ENCODE measurements at places on chromosomes 4 and X.

DNA sequence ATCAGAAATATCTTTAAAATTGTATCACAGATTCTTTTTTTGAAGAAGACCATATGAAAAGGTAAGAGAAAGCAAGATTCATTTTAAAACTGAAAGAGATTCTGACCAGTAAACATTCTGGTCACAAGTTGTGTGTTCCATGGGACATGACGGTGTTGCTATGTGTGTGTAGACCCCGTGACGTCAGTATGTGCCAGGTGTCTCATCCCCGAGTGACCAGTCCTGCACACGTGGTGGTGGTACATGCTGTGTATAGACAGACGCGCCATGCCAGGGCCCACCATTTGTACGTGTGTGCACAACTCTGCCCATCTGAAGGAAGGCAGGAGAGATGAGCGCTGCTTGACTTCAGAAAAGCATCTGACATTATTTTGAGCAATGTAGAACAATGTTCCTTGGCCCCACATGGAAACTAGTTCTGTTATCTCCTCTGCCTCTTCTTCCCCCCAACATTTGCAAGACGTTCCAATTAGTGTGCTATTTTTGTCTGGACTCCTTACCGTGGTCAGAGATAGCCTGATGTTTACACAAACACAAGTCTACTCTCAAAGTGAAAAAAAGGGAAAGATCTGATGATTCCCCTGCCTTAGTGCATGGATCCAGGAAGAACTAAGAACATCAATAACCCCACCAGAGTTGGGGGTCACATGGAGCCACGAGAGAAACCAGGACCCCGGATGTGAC lies 51.2 kb downstream of the IRF2 start:
- no peak for DNase-seq

GRCh38 chr4:138087066-138087719 lies 155.0 kb downstream of the SLC7A11 start:
- DNase-seq = no peak

GRCh38 chrX:30822068-30822681 lies 66.9 kb downstream of the TAB3 start:
- no peak for DNase-seq

DNA sequence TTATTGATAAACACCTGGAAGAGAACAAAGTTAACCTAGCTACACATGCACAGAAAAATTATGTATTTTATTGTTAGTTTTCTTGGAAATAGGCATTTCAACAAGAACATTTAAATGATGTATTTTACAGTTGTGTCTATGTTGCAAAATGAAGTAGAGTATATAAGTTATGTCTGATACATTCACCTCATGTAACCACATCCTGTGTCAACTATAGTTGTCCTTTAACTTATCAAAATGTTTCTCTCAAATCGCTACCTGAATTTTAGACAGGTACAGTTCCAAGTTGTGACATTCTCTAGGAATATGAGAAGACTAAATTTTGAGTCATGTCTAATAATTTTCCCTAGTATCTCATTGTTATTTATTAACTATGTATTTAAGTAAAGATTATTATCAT lies 27.2 kb upstream of the TNIP3 start:
- DNase-seq = no peak

GRCh38 chr4:76090241-76090691 lies 15.8 kb downstream of the ART3 start:
- DNase-seq = no peak

DNA sequence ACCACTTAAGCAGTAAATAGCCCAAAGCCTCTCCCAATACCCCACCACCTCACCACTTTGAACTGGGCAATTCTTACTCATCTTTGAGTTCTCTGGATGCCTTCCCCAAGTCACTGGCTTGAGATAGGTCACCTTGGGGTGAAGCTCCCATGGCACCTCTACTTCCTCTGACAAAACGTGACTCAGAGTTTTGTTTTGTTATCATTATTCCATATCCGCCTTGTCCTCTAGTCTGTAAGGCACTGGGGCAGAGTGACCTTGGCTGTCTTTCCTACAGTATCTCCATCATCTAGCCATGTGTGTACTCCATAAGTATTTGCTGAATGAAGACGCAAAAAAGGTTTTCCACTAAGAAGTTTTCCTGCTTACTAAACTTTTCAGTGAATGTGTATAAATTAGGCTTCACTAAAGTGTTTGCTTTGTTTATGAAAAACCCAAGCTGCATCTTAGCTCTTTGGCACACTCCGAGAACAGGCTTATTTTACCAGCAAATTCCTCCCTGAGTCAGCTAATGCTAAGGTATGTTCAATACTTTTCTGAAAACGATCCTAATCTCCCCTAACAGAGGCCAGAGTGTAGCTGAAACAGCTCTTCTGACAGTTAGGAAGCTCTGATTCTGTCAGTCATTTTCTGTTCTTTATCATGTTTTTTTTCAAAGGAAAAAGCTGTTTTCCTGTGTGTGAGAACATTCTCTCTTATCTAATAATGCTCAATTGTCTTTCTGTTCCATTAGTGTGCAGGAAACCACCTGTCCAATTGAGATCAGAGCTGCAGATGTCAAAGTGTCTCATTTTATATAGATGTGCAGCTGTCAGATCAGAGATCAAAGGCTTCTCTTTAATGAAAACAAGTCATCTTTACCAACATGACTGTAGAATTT lies 30.2 kb upstream of the TSPAN5 start:
- DNase-seq = no peak

- DNase-seq = no peak
Measured at GRCh38 chrX:104270916-104271512, 16.3 kb upstream of the ESX1 start.

GRCh38 chrX:118347131-118347530 lies 1.2 kb downstream of the WDR44 start:
- DNase-seq = no peak

DNA sequence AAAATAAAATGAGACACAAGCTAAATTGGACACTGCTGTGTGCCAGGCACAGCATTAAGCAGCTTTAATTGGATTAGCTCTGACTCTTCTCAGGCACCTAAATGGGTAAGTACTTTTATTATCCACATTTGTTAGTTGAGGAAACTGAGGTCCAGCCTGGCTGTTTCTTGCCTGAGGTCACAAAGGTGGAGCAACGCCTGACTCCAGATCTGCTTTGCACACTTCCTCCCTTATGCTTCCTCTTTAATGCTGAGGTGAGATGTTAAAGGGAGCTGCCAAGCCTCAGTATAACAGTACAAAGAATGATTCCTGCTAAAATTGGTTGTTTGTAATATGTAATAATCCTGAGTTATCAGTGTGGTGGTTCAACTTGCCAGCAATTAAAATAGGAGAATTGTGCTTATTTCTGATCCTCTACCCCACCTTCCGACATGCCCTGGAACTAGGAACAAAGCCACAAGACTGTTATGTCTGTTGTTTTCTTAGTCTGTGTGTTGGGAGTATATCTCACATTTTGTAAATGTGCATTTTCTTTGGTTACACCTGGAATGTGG lies 74.4 kb downstream of the AFF1 start:
- DNase-seq = no peak

GRCh38 chrX:38275615-38276014 lies 51.7 kb downstream of the RPGR start:
- DNase-seq = no peak

DNA sequence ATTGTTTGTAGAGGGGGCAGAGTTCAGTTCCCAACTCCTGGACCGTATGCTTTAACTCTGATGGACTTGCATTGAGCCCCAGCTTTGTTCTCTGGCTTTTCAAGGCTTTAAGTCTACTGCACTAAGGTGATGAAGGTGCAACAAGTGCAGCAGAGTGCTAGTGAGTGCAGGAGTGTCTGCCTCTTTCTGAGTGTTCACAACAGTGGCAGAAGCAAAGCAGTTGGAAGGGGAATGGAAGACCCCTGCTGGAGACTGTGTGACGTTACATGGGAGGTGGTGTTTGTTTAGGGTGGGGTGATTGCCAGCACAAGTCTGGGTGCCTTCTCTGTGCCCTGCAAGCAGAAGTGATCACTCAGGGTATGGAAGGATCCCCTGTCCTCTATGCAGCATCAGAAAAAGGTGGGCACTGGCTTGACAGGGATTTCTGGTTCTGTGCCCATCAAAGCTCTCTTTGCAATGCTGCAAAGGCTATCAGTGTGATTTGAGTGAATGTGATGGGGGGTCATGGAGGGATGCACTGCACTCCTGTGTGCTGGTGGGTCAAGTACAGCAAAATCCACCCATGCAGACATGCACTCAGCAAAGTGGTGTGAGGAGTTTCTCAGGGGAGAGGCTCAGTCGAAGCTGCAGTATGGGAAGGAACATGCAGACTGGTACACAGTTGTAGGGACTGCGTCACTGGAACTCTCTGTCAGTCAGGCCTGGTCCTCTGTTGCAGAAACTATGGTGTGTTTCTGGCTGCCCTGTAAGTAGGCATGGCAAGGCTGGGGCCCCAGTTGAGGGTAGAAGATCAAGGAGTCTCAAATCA lies 70.9 kb upstream of the UGT2B7 start:
- DNase-seq = no peak

DNA sequence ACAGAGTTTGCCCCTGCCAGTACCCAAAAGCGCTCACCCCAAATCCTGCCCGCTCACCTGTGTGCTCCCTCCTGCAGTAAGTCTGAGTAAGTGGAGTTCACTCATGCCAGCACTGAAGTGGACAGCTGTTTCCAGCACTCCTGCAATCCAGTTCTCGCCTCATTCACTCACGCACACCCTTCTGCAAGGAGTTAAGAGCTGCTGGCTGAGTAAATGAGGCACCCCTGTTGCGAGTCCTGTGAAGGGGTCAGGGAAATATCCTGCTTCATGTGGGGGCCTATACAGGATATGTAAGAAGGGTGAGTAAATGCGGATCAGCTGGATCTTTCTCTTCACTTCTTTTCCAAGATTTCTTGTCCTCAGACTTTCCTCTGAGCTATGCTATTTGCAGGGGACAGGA lies 23.5 kb downstream of the CXCL8 start:
- DNase-seq = no peak

GRCh38 chr4:113013751-113014150 lies 35.7 kb upstream of the ANK2 start:
- DNase-seq = no peak

- DNase-seq = no peak
Measured at GRCh38 chr4:38605753-38606586, 58.0 kb upstream of the KLF3 start.

DNA sequence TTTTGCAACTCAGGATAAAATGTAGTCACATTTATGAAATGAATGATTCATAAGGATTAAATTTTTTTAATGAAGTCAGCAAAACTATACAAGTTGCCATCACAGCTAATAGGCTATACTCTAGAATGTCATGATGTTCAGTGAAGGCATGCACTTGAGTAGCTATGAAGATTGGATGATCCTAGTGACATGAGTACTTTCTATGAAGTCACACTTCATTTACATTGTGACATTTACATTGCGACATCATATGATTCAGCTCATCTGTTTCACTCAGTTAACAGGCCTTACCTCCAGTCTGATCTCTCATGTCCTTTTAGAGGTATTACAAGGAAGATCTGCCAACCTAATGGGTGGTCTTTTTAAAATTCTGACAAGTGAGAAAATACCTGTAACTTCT lies 82.7 kb upstream of the FGF13 start:
- no peak for DNase-seq

DNA sequence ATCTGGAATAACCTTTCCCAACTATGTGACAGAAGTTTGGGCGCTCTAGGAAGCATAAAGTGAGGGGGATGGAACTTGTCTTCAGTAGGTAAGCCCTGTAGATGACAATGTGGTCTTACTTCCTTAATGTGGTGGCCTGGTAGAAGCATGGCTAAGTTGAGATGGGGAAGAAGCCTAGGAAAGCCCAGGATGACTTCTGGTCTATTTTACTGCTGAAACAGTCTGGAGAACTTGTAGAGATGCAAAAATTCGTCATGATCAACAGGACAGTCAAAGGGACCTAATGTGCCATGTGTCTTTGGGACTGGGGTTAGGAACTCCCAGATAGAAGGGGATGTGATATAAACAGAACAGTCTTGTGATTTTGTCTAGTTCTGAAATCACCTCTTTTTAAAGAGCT lies 40.8 kb downstream of the CCNG2 start:
- DNase-seq = no peak

DNA sequence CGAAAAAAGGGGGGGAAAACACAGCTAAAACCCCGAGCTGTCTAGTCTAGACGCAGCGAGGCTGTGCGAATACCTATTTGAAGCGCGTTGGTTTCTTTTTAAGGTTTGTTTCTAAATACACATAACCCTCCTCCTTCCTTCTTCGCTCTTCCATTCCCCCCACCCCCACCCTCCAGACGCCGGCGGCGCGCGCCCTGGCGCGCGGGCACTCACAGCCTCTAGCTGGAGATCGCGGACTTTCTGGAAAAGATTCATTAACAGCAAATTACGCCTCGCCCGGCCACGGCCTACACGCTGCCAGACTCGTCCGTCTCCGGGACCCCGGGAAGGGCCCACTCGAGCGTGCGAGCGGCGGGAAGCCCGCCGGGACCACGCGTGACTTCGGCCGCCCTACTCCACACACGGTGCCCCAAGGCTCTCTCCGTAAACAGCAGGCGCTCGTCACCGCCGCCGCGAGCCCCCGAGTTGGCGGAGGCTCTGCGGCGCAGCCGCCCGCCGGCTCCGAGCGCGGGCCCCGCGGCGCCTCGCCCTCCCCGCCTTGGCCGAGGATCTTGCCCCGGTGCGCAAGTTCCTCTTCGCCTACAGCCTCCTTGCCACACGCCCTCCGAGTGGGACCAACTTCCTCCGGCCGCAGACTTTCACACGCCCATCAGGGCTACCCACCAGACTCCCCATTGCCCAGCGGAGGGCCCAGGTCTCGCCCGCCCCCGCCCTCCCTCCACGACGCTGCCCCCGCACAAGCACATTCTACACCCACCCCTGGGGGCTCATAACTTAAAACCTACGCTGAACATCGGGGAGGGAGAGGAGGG lies 2.0 kb downstream of the BCOR start:
- DNase-seq = peak; percentile 73

DNA sequence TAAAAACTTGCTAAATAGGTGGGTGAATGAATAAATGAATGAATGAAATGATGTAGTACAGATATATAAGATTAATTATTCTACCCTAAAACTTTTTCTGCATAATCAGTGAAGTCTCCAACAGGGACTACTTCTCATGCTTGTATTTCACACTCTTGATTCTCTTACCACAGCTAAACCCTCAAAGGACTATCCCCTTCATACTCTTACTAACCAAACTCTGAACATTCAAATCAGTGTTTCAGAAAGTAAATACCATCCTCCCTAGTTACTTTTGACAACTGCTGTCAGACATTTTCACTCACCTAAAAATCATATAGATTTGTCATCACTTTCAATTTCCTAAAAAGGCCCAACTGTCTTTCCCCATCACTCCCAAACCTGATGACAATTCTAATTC lies 234.3 kb upstream of the HHIP start:
- DNase-seq = no peak

DNA sequence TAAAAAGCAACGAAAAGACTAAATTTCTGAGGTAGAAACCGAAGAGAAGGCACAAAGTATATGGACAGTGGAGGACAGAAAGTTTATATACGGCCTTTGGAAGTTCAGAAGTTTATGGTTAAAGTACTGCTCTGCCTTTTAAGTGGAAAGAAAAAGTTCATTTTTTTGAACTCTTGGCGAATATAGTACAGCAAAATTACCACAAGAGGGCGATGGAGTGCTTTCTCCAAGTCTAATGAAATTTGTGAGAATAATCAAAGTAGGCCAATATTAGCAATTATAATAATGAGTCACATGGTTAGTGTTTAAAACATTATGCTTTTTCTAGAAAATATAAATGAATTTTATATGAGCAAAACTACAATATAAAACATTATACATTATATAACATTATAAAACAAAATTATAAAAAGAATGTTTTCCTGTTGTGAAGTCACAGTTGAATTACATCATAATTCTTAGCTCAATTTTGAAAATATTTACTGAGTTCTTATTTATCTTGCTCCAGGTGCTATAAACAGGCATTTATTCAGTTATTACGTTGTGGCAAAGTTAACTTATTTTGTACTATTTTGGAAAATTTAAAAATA lies 136.2 kb upstream of the BMPR1B start:
- DNase-seq = no peak

GRCh38 chr4:155921597-155921996 lies 18.1 kb downstream of the TDO2 start:
- DNase-seq = no peak

Data from right cardiac atrium (tissue), 5 donors.